Epithelial cell of prostate (primary cell): ENCODE measurements at places on chromosomes 6 and 20.

DNA sequence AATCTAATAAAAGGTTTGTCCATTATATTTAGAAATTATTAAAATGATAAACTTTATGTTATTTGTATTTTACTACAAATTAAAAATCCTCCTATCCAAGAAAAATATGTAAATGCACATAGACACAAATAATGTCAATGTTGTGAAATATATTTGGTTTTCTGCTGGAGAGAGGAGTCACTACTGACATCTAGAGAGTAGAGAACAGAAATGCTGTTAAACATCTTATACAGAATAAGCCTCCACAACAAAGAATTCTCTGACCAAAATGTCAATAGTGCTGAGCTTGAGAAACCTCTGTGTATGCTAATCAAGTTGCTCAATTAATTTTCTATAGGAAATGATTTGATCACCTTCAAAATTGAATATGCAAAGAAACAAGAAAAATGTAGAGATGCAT lies 12.4 kb downstream of the HTR1B start:
- no peak for DNase-seq

DNA sequence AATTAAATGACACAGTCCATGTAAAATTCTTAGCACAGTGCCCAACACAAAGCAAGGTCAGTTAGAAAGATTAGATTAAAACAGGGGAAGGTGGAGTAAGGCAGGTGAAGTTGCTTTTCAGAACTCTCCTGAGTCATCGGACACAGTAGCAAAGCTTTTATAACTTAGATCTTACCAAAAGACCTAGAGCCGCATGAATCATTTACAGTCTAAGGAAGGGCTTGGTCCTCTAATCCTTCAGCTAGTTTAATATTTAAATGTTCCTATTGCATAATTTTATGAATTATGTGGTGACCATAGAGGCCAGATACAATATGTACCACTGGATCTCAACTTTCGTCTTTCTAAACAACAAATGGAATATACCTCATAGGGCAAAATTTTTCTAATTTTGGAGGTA lies 202.1 kb upstream of the SNX9 start:
- DNase-seq, result peak; percentile 39

DNA sequence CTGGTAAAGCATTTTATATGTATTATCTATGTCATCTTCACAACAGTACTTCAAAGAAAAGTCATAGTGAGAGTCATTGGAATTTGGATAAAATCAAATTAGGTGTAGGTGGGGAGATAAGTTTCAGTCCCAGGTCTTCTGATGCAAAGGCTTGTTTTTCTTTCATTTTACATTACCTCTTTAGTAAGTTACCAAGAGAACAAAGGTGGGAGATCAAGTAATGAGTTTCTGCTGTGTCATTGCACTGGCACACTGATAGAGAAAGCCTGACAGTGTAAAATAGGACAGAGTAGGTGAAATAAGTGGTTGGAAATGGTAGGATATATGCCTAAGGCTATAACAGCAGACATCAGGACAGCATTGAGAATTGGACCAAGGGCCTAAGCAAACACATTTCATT lies 250.4 kb downstream of the NKAIN2 start:
- DNase-seq, result no peak

DNA sequence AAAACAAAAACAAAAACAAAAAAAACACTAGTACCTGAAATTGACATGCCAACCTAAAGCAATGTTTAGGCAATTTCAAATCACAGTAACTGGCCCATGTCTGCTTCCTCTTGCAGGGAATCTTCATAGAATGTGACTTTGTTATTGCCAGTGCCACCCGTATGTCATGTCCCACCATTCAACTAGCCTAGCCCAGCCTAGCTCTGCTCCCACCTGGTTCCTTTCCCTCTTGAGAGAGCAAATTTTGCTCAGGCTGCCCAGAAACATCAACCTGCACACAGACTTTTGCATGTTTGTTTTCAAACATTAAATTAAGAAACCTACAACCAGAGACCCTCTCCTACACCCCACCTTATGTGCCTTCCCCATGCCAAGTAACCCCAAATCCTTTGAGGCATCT lies 124.8 kb upstream of the SLC2A12 start:
- DNase-seq, result no peak

DNA sequence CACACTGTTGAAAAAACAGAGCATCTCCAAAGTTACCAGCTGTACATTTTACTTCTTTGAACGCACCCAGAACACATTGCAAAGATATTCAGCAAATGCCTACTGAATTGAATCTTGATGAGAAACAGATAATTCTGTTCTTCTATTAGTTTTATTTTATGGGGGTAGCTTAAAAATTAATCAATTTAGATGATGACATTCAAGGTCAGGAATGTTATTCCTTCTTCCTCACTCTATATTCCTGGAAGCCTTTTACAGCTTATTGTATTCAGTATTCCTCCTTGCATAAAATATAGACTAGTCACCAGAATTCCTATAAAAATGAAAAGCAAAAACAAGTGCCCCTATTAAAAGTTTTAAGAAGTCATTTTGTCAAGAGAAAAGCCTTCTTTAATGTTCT lies 21.4 kb upstream of the GMDS start:
- DNase-seq, result no peak
